ENCODE measurements at places on chromosomes 12 and 14.

GRCh38 chr12:89166525-89166934 is 185.8 kb downstream of the DUSP6 start:
- DNase-seq = peak; percentile 73

DNA sequence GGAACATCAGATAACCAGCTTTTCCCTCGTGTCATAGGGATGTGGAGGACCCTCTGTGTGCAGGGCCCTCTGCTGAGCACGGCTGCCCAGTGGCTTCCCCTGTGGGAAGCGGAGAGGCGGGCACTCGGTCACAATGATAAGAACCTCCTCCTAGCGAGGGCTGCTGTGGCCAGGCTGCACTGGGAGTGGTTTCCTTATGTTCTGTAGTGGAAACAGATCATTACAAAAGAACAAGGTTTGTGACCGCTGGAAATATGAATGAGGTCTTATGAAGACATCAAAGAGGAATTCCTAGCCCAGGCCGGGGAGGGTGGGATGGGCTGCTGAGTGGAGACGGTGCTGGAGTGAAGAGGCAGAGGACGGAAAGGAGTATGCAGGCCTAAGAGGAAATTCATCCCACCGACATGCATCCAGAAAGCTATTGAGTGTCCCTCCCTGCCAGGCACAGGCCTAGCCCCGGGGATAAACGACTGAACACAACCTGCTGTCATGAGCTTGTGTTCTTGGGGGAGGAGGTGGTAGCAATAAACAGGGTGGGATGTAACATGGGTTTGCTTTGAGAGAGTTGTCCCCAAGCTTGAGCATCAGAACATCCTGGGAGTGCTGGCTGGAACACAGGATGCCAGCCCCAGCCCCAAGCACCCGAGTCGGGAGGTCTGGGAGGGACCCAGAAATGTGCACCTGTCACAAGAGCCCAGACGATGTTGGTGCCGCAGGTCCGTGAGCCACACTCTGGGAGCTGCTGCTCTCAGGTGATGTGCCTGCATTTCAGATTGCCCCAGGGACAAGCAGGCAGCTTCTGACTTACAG is 37.5 kb downstream of the FZD10 start:
- DNase-seq = no peak

- no peak for DNase-seq
Measured at GRCh38 chr14:73381380-73382013, 76.8 kb downstream of the NUMB start.

DNA sequence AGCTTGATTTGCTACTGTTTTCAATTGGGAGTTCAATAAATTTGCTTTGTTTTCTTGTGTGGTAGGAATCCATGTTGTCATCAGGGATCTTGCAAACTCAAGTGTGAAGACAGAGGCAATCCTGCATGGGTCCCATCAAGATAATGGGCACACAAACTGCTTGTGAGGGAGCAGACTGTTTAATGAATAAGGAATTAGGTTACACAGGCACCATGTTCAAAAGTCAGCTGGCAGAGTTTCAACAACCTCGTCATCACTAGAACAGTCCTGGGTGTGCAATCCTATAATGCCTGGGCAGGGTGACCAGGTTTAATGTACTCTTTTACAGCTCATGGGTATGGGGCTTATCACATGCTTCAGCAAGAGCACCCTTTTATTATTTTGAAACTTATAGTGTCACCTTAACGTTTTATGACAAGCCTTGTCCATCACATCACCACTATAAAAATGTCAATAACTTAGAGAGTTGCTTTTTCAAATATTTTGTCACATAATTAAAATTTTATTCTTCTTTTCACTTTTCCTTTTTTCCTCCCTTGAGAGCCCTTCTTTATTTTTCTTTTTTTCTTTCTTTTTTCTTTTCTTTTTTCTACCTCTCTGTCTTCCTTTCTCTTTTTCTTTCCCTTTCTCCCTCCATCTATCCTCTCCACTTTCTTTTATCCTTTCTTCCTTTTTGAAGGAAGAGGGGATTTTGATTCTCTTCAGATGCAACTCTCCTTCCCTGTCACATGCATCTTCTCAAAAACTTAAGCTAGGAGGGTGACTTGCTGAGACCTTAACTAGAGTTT is 252.2 kb upstream of the ATP2B1 start:
- DNase-seq = peak; percentile 65

GRCh38 chr14:91418387-91419043 is 895 bp upstream of the CCDC88C start:
- DNase-seq = peak; percentile 39

DNA sequence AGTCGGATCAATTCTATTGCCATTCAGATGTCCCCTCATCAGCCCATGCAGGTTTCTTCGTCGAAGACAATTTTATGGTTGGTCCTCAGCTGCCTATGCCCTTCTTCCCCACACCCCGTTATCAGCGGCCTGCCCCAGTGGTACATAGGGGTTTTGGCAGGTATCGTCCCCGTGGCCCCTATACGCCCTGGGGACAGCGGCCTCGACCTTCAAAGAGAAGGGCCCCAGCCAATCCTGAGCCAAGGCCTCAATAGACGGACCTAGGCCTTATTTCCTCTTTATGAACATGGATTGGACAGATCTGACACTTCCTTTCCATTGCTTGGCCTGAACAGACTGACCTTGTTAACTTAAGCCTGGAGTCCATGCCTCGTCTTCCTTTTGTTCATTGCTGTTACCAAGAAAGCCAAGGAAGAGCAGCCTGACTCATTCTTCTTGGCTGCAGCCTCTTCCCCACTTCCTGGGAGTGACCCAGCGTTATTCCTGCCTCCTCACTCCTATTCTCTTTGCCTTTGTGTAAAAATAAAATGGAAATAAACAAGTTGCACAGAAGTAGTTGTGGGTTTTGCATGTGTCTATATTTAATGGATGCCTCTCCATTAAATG is 156.5 kb upstream of the AMIGO2 start:
- peak; percentile 87 for DNase-seq

- no peak for DNase-seq
Measured at GRCh38 chr12:113347892-113348291, 10.5 kb upstream of the PLBD2 start.

Data from iris pigment epithelial cell (primary cell).